ENCODE measurements at places on chromosomes 1 and 21.
A peak's percentile ranks its signal among the peaks of the same experiment; 100 is the strongest.

DNA sequence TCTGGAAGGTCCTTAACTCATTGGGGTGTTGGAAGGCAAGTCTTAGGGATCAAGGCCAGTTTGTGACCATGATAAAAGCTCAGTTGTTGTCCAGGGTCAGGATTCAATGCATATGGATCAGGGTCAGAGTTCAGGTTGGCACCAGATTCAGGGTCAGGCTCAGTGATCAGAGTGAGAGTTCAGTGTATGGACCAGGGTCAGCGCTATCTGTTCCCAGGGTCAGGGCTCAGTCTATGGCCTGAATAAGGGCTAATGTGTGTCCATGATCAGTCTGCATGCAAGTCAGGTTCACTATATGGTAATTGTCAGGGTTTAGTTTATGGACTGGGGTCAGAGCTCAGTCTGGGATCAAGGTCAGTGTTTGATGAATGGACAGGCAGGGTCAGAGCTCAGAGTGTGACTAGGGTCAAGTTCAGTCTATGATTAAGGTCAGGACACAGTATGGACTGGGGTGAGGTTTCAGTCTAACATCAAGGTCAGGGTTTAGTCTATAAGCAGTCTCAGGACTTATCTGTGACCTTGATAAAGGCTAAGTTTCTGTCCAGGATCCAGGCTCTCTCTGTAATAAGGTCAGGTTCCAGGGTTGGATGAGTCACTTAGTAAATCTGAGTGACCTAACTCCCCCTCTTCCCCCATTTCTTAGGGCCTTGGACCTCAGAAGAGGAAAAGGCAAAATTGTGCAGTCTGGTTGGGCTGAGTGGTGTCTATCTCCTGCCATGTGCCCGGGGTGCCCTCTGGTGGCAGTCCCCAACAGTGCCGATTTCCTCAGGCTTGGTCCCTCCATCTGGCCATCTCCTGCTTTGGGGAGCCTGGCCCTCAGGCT is 23.8 kb downstream of the KNCN start:
- peak; percentile 55 for DNase-seq

DNA sequence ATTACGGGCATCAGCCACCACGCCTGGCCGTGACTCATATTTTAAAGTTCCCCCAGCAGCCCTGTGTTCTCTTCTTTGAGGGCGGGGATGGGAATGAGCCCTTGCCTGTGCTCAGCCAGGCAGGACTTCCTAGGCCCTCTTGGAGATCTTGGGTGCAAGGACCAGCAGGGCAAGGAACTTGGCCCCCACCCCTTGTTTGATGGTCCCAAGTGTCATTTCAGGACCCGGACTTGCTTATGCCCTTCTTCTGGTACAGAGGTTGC is 9.3 kb downstream of the RASSF5 start:
- DNase-seq = no peak

- no peak for DNase-seq
These were observed 200.9 kb downstream of the HHIPL2 start for GRCh38 chr1:222346955-222347354.

- no peak for DNase-seq
These were observed at the start of gene TMEM52 for GRCh38 chr1:1918901-1919303. TSS of gene TMEM52 (minus strand) at chr1:1919279. CDS start at chr1:1919265, 14 bp downstream.

GRCh38 chr1:203082231-203082505 is 3.6 kb downstream of the MYOG start:
- no peak for DNase-seq

DNA sequence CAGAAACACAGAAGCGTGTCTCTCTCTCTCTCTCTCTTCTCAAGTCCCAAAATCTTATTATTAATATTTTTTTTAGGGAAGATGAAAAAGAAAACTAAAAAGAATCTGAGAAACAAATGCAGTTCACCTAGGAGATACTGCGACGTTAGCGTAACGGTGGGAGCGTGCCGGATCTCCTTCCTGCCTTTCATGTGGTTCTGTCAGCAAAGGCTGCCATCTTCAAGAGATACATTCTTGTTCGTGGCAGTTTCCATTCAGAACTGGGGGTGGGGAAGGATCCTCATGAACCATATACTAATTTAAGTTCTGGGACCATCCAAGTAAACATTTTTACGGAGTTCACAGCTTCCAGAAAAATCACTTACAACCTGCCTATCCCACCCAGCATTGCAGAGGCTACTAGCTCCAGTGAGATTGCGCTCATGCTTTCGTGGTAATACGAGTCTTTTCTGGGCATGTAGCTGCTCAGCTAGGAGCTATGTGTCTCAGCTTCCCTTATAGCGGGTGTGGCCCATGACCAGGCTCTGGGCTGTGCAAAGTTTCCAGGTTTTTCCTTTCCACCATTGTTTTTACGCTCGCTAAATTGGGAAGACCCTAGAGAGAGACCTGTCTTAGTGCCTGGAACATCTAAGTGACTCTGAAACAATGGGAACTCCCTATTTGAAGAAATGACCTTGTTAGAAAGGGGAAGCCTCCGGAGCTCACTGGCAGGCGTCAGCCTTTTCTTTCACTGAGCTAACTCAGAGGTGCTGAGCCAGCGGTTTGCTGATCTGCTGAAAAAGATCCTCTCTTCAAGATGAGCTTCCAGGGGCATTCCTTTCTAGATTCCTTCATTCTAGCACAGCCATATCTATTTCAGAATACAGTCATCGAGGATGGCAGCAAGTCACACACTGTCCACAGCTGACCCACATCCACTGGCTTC is 17.3 kb downstream of the SLAMF1 start:
- DNase-seq = peak; percentile 76

All from effector CD4-positive, alpha-beta T cell (primary cell).